ENCODE measurements at places on chromosomes 2 and 18.

- no peak for DNase-seq
Measured at GRCh38 chr2:149271575-149271974, 58.8 kb upstream of the LYPD6 start.

DNA sequence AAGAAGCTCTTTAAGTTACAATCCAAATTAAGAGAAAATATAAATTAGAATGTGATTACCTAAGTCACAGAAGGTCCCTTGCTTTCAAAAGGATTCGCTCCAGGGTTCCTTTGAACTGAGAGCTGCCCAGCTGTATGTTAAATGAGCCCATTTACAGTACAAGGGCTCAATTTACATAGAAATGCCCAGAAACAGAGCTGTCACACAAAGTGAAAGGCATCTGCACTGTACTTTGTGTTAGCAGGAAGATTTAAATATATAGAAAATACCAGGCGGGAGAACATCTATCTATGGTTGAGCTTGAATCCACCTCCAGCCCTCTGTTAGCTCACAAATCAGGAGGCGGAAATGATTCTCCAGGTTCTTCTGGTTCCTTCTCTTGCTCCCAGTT is 272.9 kb downstream of the PAX3 start:
- no peak for DNase-seq

- DNase-seq, result no peak
Measured at GRCh38 chr2:60710707-60711106, 45.4 kb upstream of the PAPOLG start.

DNA sequence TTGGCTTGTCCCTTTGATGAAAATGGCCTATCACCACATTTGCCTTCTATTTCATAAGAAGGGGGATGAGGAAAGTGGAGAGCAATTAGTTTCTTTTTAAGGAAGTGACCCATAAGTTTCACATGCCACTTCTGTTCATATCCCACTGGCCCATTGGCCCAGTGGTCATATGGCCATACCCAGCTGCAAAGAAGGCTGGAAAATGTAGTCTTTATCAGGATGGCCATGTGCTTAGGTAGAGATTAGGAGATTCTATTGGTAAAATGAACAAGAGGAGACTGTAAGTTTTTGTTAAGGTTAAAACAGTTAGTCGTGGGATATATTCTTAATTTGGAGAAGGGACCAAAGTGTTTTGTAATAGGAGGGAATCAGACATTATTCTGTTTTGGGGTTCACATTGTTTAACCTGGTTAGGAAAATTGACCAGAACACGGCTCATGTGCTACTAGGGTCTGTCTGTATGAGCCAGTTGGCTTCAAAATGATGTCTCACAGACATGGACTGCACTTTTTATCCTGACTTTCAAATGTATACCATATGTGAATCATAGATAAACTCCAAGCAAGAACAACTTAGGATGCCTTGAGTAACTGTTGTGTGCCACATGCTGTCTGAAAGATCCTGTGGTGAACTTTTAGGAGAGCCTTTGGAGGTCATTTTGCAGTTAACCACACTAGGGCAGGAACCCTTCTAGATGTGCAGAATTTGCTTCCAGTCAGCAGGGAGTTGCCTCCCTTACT is 17.3 kb downstream of the PLCL1 start:
- DNase-seq, result no peak

DNA sequence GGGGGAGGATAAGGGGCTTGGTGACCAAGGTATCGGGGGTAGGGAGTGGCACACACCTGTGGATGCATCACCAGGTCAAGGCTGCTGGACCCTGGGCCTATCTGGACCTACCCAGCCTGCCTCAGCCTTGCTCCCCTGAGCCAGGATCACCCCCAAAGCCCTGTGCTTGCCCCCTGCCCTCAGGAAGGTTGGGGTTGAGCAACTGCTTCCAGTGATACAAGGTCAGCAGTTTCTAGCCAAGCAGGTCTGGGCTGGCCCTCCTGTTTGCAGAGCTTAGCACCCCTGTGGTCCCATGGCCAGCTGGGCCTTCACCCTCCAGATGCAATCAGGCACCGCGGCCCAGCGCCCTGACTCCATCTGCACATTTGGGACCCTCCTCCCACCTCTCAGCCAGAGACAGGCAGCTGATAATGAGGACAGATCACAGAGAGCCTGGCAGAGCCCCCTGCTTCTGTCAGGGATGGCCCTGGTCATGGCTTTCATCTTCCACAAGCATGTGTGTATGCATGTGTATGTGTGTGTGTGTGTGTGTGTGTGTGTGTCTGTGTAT is 154.6 kb downstream of the TFCP2L1 start:
- no peak for DNase-seq

Measured in activated T-helper 9 cell treated with anti-CD3 and anti-CD28 coated beads, Interleukin-2, amount 50 U/mL, for 16 hours (primary cell).